ENCODE measurements at places on chromosomes 11 and 22.

- H3K27me3 ChIP-seq, result no peaks in the 10 kb centered on the region
- no peak for DNase-seq
- H3K27ac ChIP-seq, result peak overlapping the region; percentile 92
- peak overlapping the region; percentile 77 for H3K4me3 ChIP-seq
Measured at GRCh38 chr11:44066732-44067141, 667 bp downstream of the ACCS start.

GRCh38 chr11:109857637-109858036 lies 235.6 kb upstream of the ZC3H12C start:
- H3K27me3 ChIP-seq, result no peaks in the 10 kb centered on the region
- H3K4me1 ChIP-seq, result no peaks in the 10 kb centered on the region
- H3K27ac ChIP-seq, result no peak overlapping the region
- no peak for DNase-seq
- no peak overlapping the region for H3K4me3 ChIP-seq

DNA sequence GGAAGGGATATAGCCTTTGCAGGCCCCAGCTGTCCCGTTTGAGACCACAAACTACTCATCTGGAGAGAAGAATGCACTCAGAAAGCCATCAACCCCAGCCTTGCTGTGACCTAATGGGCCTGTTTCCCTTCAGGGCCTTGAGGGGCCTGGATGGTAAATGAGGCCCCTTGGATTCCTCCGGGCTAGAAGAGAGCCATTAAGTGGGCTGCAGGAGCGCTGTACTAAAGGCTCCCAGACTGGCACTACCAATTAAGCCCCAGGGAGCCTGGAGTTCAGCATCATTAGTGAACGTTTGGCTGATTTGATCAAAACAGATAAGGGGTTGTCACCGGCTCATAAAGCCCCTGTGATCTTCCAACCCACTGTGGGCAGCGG lies 23.0 kb downstream of the CD5 start:
- H3K36me3 ChIP-seq, result no peaks in the 10 kb centered on the region
- DNase-seq, result no peak
- H3K4me1 ChIP-seq, result no peaks in the 10 kb centered on the region
- H3K27ac ChIP-seq, result no peak overlapping the region

GRCh38 chr11:78228467-78228866 lies 39.7 kb downstream of the USP35 start:
- no peak overlapping the region for H3K4me3 ChIP-seq
- no peak overlapping the region for H3K27ac ChIP-seq
- no peaks in the 10 kb centered on the region for H3K4me1 ChIP-seq
- no peak for DNase-seq
- H3K36me3 ChIP-seq, result no peaks in the 10 kb centered on the region

DNA sequence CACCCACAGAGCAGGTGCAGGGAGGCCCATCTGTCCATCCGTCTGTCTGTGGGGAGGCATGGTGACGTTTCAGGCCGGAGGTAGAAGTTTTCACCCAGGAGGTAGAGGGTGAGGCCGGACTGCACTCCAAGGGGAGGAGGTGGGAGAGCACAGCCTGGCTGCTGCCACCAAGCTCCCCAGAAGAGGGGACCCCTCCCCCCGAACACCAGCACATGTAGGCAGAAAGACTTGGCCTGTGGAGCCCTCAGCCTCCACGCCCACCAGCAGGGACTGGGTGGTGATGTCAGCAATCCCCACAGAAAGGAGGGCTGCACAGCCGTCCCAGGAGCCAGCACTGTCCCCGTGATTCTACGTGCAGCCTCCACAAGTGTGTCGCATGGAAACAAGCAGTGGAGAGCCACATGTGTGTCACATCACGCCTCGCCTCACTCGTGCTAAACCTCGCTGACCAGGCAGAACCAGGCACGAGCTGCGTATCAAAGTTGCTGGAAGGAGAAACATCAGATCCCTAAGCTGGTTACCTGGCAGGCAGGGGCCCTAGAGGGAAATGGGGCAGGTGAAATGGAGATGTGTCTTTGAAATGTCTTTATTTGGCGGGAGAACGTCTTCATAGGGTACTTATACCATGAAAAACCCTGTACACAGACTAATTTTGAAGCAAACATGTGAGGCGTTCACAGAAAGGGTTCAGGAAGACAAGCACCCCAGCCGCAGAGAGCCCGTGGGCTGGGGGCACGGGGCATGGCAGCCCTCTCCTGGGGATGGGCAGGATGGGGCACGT lies 49.1 kb downstream of the CDKN1C start:
- H3K27me3 ChIP-seq, result no peaks in the 10 kb centered on the region
- no peaks in the 10 kb centered on the region for H3K36me3 ChIP-seq
- no peak overlapping the region for H3K4me3 ChIP-seq
- DNase-seq, result no peak

DNA sequence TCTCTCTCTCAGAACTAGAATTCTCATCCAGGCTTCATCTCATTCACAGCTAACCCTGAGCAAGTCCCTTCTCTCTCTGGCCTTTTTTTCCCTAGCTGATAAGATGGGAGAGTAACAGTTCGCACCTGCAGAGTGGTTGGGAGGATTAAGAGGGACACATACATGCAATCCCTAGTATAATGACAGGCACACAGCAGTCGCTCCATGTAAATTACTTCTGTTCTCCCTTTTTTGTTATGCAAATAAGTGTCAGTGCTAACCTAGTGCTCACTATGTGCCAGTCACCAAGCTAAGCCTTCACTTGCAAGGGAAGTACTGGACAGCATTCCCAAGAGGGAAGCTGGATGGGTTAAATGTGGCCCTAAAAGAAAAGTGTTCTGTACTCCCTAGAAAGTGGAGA lies 63.4 kb downstream of the TENM4 start:
- no peak overlapping the region for H3K4me3 ChIP-seq
- no peak for DNase-seq
- no peak overlapping the region for H3K27ac ChIP-seq
- no peaks in the 10 kb centered on the region for H3K36me3 ChIP-seq
- H3K4me1 ChIP-seq, result no peaks in the 10 kb centered on the region

DNA sequence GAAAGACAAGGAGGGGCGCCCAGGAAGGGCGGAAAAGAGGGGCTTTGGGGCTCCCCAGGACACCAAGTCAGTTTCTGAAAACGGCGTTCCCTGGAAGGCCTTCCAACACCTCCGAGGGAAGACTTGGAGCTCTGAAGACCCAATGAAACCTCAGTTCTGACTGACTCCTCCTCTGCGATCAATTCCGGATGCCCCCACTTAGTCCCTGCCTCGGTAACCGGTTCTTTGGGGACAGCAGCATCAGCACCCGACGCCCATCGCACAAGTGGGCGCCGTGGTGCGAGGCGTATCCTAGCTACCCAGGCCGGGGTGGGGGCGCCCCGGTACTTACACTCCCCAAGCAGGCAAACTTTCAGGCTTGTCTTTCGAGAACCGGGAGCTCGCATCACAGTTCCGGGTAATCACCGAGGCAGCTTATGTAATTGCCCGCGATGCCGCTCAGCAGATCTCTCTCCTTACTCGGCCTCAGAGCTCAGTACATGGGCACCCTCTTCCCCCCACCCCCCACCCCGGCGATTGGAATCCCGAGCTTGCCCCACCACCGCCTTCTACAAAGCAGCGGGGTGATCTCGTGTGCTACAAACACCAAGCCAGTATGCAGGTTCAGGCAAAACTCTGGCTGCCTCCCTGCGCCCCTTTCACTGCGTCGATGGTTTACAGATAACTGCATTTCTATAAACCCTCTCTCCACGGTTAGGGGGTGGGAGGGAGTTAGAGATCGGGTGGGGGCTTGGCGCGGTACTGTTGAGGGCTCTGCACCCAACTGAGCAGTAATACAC lies 2.0 kb downstream of the TENM4 start:
- no peaks in the 10 kb centered on the region for H3K36me3 ChIP-seq
- no peak overlapping the region for H3K27ac ChIP-seq
- H3K27me3 ChIP-seq, result peaks cover 7% of the 10 kb centered on the region
- H3K4me3 ChIP-seq, result no peak overlapping the region
- H3K4me1 ChIP-seq, result peaks cover 10% of the 10 kb centered on the region
- DNase-seq, result no peak

- no peak overlapping the region for H3K27ac ChIP-seq
- no peaks in the 10 kb centered on the region for H3K27me3 ChIP-seq
- no peak overlapping the region for H3K4me3 ChIP-seq
Measured at GRCh38 chr11:113385749-113386148, 1.8 kb upstream of the ANKK1 start.

DNA sequence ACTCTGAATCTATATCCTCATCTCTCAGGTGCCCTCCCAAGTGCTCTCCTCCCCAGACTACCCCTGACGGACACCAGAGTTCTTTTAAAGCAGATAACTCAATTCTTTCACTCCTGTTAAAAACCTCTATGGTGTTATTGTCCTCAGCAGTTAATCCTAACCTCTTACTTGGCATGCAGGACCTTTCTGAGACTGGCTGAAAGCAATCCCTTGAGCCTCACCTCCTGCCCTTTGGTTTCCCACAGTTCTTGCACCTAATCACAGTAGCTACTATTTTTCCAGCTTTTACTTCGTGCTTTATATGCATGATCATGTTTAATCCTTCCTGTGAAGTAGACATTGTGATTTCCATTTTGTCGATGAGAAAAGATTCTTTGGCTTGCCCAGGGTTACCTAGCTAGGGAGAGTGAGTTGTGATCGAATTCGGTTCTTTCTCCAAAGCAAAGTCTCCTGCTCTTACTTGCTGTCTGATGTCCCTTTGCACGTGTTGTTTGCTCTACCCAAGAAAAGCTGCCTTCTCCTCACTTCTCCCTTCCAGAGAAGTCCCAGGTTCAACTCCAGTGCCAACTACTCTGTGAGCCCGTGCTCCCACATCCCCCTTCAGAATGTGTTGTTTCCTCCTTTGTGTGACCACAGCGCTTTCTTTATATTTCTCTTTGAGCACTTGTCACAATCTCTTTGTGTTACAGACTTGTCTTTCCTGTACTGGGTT lies 2.1 kb downstream of the UBE2L3 start:
- H3K4me3 ChIP-seq, result peak overlapping the region; percentile 99
- H3K27ac ChIP-seq, result no peak overlapping the region
- H3K36me3 ChIP-seq, result no peaks in the 10 kb centered on the region

DNA sequence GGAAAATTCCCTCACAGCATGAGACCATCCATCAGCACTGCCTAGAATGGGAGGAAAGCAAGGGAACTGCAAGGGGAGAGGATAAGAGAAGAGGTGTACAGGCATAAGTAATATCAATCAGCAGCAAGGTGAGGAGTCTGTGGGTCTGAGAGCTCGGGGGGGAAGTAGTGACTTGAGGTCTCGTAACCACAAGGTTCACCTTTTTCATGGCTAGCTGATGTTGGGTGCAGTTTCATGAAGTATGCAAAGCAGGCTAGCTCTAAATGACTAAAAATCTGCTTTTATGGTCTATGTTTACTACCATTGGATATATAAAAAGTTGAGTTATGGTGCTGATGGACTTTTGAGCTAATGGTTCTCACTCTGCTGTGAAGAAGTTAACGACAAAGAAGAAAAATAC lies 35.8 kb downstream of the OR4C6 start:
- H3K27me3 ChIP-seq, result no peaks in the 10 kb centered on the region
- no peaks in the 10 kb centered on the region for H3K36me3 ChIP-seq
- H3K27ac ChIP-seq, result no peak overlapping the region

DNA sequence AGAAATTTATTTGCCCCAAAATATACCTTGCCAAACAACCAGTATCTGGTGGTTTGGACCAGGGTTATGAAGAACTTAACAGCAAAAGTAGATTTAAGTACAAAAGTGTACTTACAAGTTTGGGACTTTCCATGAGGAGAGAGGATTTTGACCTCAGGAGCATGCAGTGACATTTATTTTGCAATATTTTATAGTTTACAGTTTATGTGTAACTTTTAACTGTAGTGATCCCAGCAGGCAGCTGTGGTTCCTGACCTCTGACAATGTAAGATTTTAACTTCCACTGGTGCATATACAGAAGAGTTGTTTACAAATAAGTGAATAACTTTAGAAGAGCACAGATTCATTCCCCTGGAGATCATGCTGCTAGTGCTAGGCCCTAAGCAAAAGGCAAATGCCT lies 6.7 kb downstream of the OR8D1 start:
- no peak overlapping the region for H3K27ac ChIP-seq
- H3K4me1 ChIP-seq, result no peaks in the 10 kb centered on the region
- H3K27me3 ChIP-seq, result no peaks in the 10 kb centered on the region
- H3K36me3 ChIP-seq, result no peaks in the 10 kb centered on the region
- no peak overlapping the region for H3K4me3 ChIP-seq
- DNase-seq, result no peak

- H3K27me3 ChIP-seq, result no peaks in the 10 kb centered on the region
- H3K4me1 ChIP-seq, result peaks cover 3% of the 10 kb centered on the region
- H3K27ac ChIP-seq, result peak overlapping the region; percentile 66
- H3K4me3 ChIP-seq, result no peak overlapping the region
- H3K36me3 ChIP-seq, result no peaks in the 10 kb centered on the region
- DNase-seq, result no peak
Measured at GRCh38 chr11:63609971-63610580, 4.2 kb downstream of the PLAAT3 start.

- H3K4me1 ChIP-seq, result no peaks in the 10 kb centered on the region
- H3K4me3 ChIP-seq, result no peak overlapping the region
- H3K27me3 ChIP-seq, result no peaks in the 10 kb centered on the region
- no peak for DNase-seq
- H3K27ac ChIP-seq, result no peak overlapping the region
Measured at GRCh38 chr22:35156945-35157344, 91.0 kb downstream of the ISX start.

DNA sequence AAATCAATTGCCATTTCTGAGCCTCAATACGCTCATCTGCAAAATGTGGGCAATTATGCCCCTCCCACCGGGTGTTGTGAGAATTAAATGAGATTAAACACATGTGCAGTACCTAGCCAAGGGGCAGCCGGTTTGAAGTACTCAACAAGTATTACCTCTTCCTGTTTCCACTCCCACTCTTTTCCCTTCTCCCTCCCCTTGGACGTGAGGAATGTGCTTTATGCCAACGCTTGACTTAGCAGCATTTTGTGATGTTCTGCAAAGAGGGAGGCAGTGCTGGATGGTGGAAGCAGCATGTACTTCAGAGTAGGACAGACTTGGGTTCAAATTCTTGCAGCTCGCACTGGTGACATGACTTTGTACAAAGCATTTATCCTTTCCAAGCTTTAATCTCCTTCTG lies 306.0 kb downstream of the BUD13 start:
- no peak overlapping the region for H3K27ac ChIP-seq
- no peaks in the 10 kb centered on the region for H3K36me3 ChIP-seq
- H3K4me3 ChIP-seq, result no peak overlapping the region
- H3K27me3 ChIP-seq, result no peaks in the 10 kb centered on the region

DNA sequence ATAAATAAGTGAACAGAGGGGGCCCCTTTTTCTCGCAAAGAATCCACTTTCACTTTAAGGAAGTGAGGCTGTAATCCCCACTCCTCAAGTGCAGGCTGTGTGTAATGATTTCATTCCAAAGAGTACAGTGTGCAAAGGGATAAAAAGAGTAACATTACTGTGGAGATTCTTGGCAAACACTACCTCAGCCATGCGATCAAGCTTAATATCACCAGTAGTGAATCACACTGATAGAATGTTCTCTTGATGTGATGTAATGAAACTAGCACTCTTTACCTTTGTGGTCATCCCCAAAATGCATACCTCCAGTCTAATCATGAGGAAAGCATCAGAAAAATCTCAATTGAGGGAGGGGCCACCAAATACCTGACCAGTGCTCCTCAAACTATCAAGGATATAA lies 246.1 kb upstream of the CHORDC1 start:
- DNase-seq, result no peak
- H3K36me3 ChIP-seq, result no peaks in the 10 kb centered on the region
- no peak overlapping the region for H3K27ac ChIP-seq
- no peaks in the 10 kb centered on the region for H3K4me1 ChIP-seq
- no peak overlapping the region for H3K4me3 ChIP-seq
- no peaks in the 10 kb centered on the region for H3K27me3 ChIP-seq

- no peak overlapping the region for H3K4me3 ChIP-seq
- DNase-seq, result no peak
- H3K36me3 ChIP-seq, result no peaks in the 10 kb centered on the region
- no peaks in the 10 kb centered on the region for H3K27me3 ChIP-seq
- H3K4me1 ChIP-seq, result no peaks in the 10 kb centered on the region
- no peak overlapping the region for H3K27ac ChIP-seq
Measured at GRCh38 chr11:131038597-131038996, 122.3 kb upstream of the SNX19 start.
